NCI-H1092 (cell line): ENCODE measurements at places on chromosomes 12 and 14.

GRCh38 chr12:77319166-77319565 is 253.8 kb upstream of the E2F7 start:
- no peak for DNase-seq

- no peak for DNase-seq
Measured at GRCh38 chr12:118534003-118534402, 157.6 kb downstream of the SUDS3 start.

- no peak for DNase-seq
Measured at GRCh38 chr14:74732387-74732786, 19.4 kb downstream of the FCF1 start.

DNA sequence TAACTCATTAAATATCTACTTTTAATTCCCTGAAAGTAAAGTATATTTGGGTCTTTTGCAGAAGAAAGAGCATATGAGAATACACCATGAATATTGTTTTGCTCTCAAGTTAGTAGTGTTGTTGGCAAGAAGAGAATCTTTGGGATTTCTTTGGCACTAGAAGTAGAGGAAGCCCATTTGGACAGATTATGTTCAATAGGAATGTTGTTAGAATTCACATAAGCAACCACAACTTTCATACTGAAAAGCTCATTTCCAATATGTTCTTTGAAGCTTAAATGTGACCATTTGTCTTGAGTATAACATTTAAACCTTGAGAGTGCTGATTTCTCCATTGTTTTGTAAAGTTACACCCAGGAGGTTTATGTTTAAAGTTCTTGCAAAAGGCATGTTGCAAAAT is 37.6 kb downstream of the PLEKHG7 start:
- DNase-seq: no peak

- no peak for DNase-seq
Measured at GRCh38 chr14:100424504-100425428, 101.6 kb downstream of the SLC25A47 start.

DNA sequence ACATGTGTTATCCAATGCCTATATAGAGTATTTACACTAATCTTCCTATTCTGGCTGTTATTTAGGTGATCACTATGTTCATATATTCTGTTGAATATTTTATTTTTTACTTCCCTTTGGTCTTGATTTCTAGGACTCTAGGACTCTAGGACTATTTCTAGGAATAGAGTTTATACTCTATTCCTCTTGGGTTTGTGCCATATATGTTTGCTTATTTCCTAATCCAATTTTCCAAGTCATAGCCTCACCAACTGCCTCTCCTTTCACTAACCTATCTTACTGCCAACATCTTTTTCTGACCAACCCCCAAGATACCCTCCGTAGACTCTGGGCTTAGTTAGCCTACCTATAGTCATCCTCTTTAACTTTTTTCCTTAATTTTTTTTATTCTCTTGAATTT is 28.5 kb downstream of the ARF6 start:
- DNase-seq: no peak

GRCh38 chr12:87439990-87440827 is 589.0 kb downstream of the C12orf50 start:
- DNase-seq: no peak

DNA sequence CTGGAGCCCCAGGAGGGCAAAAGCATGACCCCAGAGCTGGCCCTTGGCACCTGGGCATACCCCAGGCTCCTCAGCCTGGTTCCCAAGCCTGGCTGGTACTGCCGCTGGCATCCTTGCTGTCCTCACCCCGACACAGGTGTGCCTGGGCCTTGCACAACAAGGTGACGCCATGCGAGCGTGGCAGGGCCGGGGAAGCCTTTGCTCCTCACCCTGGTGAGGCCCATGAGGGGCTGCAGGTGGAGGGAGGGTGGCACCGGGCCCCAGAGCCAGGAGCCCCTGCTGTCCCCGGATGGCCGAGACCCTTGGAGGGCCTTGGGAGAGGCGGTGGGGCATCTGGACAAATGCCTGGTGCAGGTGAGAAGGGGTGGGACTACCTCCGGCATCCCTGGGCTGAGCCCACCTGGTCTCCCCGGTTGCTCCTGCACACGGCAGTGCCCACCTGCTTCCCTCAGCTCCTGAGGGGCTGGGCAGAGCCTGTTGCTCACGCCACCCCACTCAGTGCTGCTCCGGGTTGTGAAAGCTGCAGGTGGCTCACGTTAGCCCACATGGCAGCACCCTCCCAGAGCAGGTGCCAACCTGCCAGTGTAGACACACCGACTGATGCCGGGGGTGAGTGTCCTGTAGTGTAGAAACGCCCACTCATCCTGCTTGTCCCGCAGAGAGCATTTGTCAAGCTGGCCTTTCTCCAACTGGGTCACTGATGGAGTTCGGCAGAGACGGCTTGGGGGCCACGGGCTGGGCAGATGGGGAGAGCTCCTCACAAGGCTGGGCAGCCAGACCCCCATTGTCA is 24.6 kb upstream of the KIF26A start:
- DNase-seq: no peak

GRCh38 chr12:45697371-45697770 is 32.1 kb upstream of the ARID2 start:
- DNase-seq: no peak

DNA sequence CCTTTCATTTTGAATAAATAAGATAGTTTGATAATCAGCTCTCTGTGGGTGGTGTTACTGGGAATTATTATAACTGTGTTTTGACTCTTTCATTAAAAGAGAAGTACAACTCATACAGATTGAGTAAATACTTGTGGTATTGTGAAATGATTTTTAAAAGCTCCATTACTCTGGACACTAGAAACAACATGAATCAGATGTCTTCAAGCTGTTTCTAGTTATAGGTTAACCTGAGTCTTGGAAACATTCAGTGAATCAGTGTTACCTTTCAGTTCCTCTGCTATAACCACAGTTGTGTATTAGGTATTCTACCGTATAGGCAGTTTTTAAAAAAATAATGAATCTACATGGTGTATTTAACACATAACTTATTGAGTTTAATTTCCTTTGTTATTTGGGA is 128.4 kb upstream of the SSTR1 start:
- no peak for DNase-seq

GRCh38 chr14:66716227-66716626 is 208.3 kb downstream of the GPHN start:
- DNase-seq: no peak

DNA sequence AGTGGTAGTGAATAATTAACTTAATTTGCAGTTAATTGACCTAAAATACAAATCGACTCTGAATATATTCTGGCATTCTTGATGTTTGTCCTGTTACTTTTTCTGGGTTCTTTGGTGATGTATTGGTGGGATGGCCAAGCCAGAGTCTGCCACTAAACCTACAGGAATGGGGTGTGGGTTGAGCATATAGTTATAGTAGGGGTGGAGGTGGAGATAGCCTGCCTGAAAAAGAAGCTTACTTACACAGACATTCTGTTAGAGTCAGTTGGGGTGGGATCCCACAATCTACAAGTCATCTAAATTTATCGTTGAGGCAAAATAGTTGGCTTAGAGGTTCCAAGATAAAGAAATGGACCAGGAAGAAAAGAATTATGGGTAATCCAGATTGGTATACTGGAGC is 787.7 kb downstream of the TMTC2 start:
- no peak for DNase-seq

DNA sequence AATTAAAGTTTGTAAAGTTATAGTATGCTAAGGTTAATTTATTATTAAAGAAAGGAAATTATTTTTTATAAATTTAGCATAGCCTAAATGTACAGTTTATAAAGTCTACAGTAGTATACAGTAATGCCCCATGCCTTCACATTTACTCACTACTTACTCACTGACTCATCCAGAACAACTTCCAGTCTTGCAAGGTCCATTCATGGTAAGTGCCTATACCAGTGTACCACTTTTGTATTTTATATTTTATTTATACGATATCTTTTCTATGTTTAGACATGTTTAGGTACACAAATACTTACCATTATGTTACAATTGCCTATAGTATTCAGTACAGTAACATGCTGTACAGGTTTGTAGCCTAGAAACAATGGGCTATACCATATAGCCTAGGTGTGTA is 95.1 kb upstream of the GRIN2B start:
- DNase-seq: no peak
